ENCODE measurements at places on chromosomes 3 and 15.

- peak; percentile 7 for DNase-seq
Observed at GRCh38 chr3:49173116-49173791, 1.9 kb downstream of the KLHDC8B start.

GRCh38 chr3:167110901-167111300, 269.2 kb downstream of the ZBBX start:
- DNase-seq, result no peak

- DNase-seq, result no peak
Observed at GRCh38 chr3:133880287-133880686, 15.4 kb downstream of the RAB6B start.

- no peak for DNase-seq
Observed at GRCh38 chr3:168828943-168829342, 733.2 kb upstream of the GOLIM4 start.

GRCh38 chr15:95541301-95541700, 789.2 kb upstream of the NR2F2 start:
- no peak for DNase-seq

GRCh38 chr3:30628205-30628900, 22.0 kb downstream of the TGFBR2 start:
- no peak for DNase-seq

All from fibroblast of skin of left biceps (primary cell).